ENCODE measurements at places on chromosomes 4 and X.

DNA sequence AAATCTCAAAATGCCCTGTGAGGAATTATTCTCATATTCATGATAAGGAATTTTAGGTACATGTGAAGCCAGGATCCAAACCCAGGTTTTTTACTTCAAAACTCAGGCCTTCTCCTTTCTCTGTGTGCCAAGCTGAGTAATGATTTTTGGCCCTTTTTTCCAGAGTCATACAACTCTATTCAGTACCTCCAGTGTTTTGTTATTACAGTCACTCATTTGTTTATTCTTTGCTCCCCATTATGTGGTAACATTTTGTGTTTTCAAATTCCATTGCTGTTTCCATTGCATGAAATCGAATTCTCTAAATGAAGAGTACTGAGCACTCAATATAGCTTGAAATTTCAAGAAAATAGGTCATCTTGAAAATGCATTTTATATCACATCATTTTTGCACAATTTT, 315.4 kb downstream of the NR3C2 start:
- no peak for DNase-seq

GRCh38 chr4:152099061-152099425, 338.2 kb upstream of the GATB start:
- no peak for DNase-seq

GRCh38 chr4:69833251-69833650, 26.7 kb downstream of the SULT1E1 start:
- no peak for DNase-seq

GRCh38 chrX:41033299-41033698, 51.9 kb upstream of the USP9X start:
- DNase-seq = no peak

- DNase-seq = no peak
Measured at GRCh38 chr4:40718586-40718985, 31.2 kb upstream of the NSUN7 start.

DNA sequence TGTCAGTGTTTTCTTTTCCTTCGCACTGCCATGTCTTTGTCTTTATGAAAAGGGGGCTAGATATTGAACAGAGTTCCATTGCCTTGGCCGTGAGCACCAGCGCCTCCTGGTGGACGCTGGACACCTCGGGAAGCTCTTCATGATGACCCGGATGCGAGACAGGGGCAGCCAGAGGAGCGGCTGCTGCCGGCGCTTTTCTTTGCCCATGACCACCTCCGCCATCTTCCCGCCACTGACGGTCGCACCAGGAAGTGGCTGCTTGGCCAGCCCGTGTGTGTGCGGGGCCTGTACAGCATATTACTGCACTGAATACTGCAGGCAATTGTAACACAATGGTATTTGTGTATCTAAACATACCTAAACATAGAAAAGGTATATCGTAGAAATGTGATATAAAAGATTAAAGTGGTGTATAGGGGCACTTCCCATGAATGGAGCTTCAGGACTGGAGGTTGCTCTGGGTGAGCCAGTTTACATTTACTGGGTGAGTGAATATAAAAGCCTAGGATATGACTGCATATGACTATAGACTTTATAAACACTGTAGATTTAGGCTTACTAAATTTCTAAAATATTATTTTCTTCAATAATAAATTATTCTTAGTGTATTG, 15.8 kb upstream of the GRIA2 start:
- no peak for DNase-seq

DNA sequence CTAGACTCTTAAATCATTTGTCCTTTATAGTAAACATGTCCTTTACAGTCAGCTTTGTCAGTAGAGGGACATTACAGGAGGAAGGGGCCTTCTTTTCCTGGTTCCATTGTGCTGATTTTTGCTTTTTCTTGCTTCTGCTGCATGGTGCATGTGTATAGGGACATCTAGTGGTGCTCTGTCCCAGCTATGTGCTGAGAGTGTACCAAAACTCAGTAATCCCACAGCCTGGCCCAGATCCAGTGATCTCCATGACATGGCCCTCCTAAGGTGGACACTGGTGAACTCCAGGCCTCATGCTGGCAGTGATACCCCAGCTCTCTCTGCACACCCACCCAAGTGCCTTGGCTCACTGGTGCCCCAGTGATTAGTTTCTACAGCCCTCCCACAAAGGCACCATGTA, 45.2 kb downstream of the MAGEB17 start:
- DNase-seq = no peak

DNA sequence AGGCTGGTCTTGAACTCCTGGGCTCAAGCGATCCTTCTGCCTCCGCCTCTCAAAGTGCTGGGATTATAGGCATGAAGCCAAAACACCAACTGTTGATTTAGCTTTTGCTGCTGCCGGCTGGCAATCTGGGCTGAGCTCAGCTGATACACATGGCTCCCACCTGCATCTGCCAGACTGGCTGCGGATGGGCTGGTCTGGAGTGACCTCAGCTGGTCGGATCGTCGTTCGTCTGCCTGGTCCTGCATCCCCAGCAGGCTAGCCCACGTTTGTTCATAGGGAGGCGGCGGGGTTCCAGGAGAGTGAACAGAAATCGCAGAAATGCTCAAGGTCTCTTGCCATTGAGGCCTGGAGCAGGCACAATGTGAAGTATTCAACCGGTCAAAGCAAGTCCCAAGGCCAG, 74.4 kb upstream of the DDX3X start:
- no peak for DNase-seq

DNA sequence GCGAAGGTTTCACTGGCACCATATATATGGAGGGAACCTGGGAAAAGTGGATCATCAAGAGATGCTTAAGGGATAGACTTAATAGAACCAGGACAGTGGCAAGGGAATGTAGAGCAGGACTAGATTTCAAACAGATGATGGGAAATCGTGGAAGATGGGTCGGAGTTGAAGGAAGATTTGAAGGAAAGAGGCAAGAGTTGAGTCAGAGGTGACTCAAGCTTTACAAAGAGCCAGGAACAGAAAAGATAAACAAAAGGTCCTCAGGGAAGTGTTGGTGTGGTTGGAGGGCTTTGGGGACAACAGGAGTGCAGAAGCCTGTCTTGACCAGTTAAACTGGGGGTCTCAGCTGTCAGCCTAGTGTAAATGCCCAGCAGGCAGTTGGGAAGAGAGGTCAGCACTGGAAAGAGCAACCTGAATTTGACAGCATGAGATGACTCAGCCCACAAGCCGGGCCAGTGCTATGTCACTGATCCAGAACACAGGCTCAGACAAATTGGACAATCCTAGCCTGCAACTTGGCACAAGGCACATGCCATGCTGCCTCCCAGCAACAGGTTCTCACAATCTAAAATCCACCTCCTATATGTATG, 230.5 kb downstream of the IDS start:
- no peak for DNase-seq

DNA sequence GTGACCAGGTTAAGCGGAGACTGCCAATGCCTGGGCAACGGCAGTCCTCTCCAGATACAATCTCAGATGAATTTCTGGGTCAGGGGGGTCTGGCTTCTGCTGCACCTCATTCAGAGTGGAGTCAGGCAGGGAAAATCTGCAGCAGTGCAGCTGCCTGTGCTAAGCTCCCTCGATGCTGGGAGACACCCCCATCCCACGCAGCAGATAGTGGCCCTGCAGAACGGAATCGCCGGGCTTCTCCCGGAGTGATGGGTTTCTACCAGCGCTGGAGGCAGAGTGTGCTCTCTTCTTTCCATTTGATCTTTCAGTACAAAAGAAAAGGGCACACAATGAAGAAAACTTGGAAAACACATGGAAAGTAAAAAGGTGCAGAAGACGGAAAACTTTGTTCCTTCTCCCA, 5.2 kb downstream of the ABLIM2 start:
- DNase-seq = no peak

- DNase-seq = no peak
Measured at GRCh38 chr4:1767770-1768366, 25.2 kb upstream of the FGFR3 start.

- DNase-seq = no peak
Measured at GRCh38 chr4:181550381-181550780, 692.8 kb upstream of the TENM3 start.

- no peak for DNase-seq
Measured at GRCh38 chrX:112254896-112255295, 172.3 kb upstream of the TRPC5 start.

GRCh38 chr4:112170451-112170993, 25.3 kb downstream of the FAM241A start:
- DNase-seq = no peak

DNA sequence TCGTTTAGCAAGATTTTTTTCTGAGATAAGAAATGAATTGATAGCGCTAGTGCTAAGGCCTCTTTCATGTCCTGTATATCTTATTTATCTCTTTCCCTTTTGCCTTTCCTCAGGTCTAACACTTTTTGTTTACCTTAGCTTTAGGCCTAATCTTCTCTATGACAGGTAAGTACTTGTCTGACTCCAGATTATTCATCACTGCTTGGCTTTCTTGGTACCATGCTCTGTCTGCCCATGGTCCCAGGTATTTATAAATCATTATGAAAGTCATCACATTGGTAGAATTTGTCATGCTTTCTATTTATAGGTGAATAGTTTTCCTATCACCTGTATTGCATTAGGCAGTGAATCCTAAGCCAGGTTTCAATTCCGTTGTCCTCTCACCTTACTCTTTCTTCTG, 99.5 kb upstream of the CTSO start:
- DNase-seq = no peak

- no peak for DNase-seq
Measured at GRCh38 chrX:69618803-69619202, 2.9 kb downstream of the EDA start.

GRCh38 chr4:89434364-89434988, 126.9 kb upstream of the GPRIN3 start:
- no peak for DNase-seq

DNA sequence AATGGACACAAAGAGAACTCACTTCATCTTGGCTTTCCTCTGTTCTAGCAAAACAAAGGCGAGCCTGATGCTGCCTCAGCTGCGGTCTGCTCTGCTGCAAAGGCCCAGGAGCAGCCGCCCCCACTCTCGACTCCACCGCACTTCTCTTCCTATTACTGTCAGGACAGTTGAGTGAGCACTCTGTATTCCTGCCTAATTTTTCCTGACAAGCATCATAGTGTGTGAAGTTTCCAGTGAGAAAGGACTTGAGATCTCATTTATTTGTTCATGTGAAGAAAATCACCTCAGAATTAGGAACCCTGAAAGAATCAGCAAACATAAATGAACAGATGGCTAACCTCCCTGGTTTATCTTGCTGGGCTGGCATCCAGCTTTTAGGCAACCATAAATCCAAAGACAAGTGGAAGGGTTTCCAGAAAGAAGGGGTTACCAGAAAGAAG, 15.6 kb downstream of the SCARB2 start:
- DNase-seq = no peak

DNA sequence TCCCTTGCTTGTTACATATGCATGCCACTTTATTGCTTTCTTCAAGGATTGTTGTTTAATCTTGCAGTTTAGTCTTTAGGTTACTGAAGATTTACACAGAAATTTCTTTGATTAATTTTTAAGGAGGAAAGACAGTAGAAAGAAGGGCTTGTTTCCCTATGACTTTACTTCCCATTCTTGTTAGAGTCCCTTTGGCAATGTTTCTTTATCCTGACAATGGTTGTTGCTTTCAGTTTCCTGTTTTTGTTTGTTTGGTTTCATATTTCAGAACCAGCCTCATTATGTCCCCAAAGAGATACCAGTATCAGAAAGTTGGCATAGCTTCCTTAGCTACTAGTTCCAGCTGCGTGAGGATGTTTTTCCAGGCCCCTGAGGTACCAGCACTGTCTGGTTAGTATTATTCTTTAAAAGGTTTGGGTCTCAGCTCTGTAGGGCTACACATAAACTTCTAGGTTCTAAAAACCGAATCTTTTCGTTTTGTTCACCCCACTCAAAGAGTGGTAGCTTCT, 61.3 kb upstream of the UNC5C start:
- no peak for DNase-seq
